ENCODE measurements at places on chromosomes 3 and 15.

DNA sequence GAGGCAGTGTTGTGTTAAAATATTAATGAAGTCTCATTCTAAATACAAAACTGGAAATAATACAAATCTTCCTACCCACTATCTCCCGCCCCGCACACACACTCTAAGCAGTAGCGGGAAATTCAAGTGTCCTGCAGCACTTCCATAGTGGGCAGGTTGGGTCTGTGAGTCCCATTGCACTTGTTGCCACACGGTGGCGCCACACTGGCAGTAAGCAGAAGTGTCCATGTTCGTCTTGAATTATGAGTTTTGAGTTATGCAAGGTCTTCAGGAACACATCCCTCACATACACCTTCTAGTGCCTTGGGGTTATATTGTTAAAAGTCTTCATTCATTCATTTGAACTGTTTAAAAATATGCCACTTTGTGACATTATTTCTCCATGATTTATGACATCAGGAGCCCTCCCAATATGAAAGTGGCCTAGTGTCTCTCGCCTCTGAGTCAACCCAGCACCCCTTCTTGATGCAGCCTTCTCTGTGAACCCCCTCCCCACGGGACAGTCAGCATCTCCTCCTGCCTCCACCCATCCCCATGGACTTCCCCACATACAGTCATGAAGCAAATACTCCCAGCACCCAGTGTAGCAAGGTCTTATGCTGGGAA, 17.6 kb upstream of the CCDC174 start:
- no peak for DNase-seq

DNA sequence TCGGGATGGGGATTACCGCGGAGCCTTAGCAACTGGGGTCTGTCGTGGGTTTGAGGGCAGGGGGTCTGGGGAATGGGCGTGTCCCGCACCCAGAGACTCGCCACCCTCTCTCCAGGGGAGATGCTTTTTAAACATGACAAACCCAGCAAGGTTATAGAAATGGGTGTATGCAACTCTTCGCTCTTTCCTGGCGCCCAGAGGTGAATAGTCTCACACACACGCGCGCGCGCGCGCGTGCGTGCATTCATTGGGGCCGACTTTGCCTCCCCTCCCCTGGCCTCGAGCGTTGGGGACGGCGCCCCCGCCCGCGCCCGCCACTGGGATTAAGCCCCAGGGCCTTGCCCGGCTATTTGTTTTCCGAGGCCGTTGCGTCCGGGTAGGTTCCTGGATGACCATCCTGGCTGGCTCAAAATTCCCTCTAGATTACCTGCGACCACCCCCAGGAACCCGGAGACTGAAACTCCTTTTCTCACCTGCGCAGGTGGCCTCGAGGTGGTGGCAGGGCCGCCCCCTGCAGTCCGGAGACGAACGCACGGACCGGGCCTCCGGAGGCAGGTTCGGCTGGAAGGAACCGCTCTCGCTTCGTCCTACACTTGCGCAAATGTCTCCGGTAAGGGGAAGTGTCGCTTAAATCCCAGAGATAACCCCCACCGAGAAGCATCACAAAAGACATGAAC, 777 bp downstream of the GPR160 start:
- DNase-seq, result no peak

GRCh38 chr3:39178553-39178952, 13.8 kb downstream of the XIRP1 start:
- DNase-seq, result no peak

DNA sequence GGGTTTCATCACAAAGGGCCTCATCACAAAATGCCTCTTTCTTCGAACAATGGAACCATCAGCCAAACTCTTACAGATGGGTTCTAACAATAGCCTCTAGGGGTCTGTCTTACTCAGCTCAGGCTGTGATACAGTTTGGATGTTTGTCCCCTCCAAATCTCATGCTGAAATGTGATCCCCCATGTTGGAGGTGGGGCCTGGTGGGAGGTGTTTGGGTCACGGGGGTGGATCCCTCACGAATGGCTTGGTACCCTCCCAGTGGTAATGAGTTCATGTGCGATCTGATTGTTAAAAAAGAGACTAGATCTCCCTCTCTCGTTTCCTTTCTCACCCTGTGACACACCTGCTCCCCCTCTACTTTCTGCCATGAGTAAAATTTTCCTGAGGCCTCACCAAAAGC, 47.9 kb upstream of the LIPC start:
- DNase-seq, result no peak

DNA sequence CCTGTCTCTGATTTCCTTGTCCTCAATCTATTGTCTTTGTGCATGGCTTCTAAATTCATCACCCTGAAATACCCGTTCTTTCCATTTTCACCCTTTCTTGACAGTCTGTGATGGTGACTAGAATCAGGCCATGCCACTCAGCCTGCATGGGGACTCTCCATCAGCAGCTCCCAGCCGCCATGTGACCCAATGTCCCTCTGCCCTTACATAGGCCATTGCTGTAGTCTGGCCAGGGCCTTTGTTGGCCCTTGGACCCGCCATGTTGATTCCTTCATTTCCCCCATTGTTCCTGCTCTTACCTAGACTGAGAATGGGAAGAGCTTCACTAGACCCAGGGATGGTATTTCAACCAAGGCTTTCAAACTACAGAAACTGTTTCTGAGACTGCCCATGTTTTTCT, 45.8 kb downstream of the SPSB4 start:
- DNase-seq, result no peak
